Activated T-cell treated with anti-CD3 and anti-CD28 coated beads, Interleukin-2, amount 50 U/mL, for 24 hours (primary cell): ENCODE measurements at places on chromosomes 16 and 17.

- no peaks in the 10 kb centered on the region for H3K27me3 ChIP-seq
- H3K36me3 ChIP-seq: no peaks in the 10 kb centered on the region
Measured at GRCh38 chr16:64615630-64616280, 506.1 kb downstream of the CDH11 start.

GRCh38 chr16:54720259-54720658 lies 210.4 kb upstream of the IRX5 start:
- H3K36me3 ChIP-seq: no peaks in the 10 kb centered on the region
- H3K4me1 ChIP-seq: no peaks in the 10 kb centered on the region

- no peak for DNase-seq
- H3K27me3 ChIP-seq: peaks cover 3% of the 10 kb centered on the region
- H3K4me1 ChIP-seq: no peaks in the 10 kb centered on the region
- H3K27ac ChIP-seq: no peak overlapping the region
- no peak overlapping the region for H3K4me3 ChIP-seq
Measured at GRCh38 chr17:12922120-12922519, 95.7 kb downstream of the ELAC2 start.

DNA sequence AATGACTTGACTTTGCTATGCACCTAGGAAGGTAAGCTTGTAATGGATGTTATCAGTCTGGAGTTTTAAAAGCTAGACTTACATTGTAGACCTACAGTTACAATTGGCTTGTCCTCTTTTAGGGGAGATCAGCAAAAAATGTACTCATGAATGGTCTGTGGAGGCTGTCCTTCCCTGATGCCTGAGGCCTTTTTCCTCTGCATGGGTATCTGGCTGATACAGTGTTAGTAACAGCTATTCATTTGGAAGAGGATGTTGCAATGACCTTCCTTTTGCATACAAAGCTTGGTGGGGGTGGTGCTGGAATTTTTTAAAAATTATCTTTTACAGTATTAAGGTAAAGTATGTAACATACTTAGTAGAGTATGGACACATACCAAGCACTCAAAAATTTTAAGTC lies 525.5 kb downstream of the KIF2B start:
- H3K4me3 ChIP-seq: no peak overlapping the region
- no peaks in the 10 kb centered on the region for H3K36me3 ChIP-seq
- H3K4me1 ChIP-seq: no peaks in the 10 kb centered on the region
- no peak for DNase-seq

GRCh38 chr16:67304020-67304419 lies 22.5 kb downstream of the KCTD19 start:
- DNase-seq: no peak
- H3K4me3 ChIP-seq: no peak overlapping the region
- H3K36me3 ChIP-seq: no peaks in the 10 kb centered on the region
- H3K27ac ChIP-seq: no peak overlapping the region

- DNase-seq: no peak
- peaks cover 72% of the 10 kb centered on the region for H3K27me3 ChIP-seq
- no peak overlapping the region for H3K27ac ChIP-seq
- H3K36me3 ChIP-seq: no peaks in the 10 kb centered on the region
- no peaks in the 10 kb centered on the region for H3K4me1 ChIP-seq
Measured at GRCh38 chr17:55246583-55246982, 18.2 kb upstream of the HLF start.

GRCh38 chr16:75774197-75774596 lies 47.9 kb upstream of the CPHXL start:
- no peak for DNase-seq
- H3K36me3 ChIP-seq: no peaks in the 10 kb centered on the region
- no peak overlapping the region for H3K27ac ChIP-seq
- no peaks in the 10 kb centered on the region for H3K4me1 ChIP-seq

- no peak overlapping the region for H3K4me3 ChIP-seq
- DNase-seq: no peak
- peaks cover 7% of the 10 kb centered on the region for H3K27me3 ChIP-seq
- no peak overlapping the region for H3K27ac ChIP-seq
Measured at GRCh38 chr17:12765548-12765947, 23.8 kb upstream of the ARHGAP44 start.

GRCh38 chr16:29644338-29644857 lies 18.6 kb upstream of the SPN start:
- no peak for DNase-seq
- no peaks in the 10 kb centered on the region for H3K27me3 ChIP-seq
- no peak overlapping the region for H3K4me3 ChIP-seq
- H3K36me3 ChIP-seq: no peaks in the 10 kb centered on the region
- no peak overlapping the region for H3K27ac ChIP-seq
- peaks cover 33% of the 10 kb centered on the region for H3K4me1 ChIP-seq

- no peaks in the 10 kb centered on the region for H3K27me3 ChIP-seq
- peaks cover 8% of the 10 kb centered on the region for H3K4me1 ChIP-seq
- peaks cover 95% of the 10 kb centered on the region for H3K36me3 ChIP-seq
Measured at GRCh38 chr17:36500745-36501225, 14.3 kb downstream of the ZNHIT3 start.

DNA sequence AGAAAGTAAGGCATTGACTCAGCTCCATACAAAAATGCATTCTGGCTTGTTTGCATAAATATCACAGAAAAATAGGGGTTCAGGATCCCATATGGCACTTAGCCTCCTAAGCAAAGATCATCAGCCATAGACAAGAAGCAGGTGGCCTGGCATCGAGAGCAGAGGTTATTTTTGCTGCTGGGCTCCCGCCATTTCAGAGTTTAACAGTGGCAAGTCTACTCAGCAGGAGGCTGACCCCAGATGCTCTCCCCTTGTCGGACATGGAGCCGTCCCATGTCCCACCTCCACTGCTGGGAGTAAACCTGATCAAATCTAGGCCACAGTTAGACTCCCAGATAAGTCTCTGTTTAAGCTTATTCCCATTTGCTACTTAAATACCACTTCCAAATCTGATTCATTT lies 269.1 kb downstream of the FTO start:
- H3K27ac ChIP-seq: no peak overlapping the region
- H3K4me3 ChIP-seq: no peak overlapping the region
- no peaks in the 10 kb centered on the region for H3K4me1 ChIP-seq
- H3K36me3 ChIP-seq: no peaks in the 10 kb centered on the region

DNA sequence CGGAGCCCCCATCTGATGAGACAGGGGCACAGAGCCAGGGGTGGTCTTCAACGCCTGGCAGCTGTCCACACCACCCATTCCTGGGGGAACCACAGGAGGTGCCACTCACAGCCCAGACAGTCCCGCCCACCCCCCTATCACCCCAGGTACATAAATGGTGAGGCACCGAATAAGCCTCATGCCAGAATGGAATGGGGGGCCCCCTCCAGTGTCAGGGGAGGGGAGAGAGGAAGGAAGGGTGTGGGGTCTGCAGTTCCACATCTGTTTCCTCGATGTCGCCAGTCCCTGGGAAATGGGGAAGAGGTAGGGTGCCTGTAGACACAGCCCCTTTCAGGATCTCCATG lies 1.7 kb downstream of the TMC6 start:
- no peak for DNase-seq
- peaks cover 53% of the 10 kb centered on the region for H3K36me3 ChIP-seq
- H3K4me1 ChIP-seq: peaks cover 70% of the 10 kb centered on the region

- peaks cover 53% of the 10 kb centered on the region for H3K27me3 ChIP-seq
- H3K4me3 ChIP-seq: no peak overlapping the region
- no peaks in the 10 kb centered on the region for H3K36me3 ChIP-seq
- no peak overlapping the region for H3K27ac ChIP-seq
Measured at GRCh38 chr17:896454-896853, 83.1 kb downstream of the NXN start.

DNA sequence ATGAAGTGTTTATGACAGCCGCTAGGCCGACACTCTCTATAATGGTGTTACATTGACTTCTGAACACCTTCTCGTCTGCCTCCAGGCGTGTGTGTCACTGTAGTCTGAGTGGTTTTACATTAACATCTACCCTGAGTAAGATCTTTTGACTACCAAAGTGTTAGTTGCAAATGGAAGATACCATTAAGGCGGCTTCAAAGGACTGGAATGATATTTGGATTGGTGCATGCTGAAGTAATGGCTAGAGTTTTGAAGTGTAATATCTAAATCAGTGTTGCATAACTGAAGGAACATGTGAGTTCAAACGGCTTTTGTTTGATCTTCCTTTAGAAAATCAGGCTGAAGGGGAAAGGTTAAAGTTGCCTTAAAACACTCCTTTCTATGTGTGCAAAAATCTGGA lies 52.2 kb downstream of the BCAS3 start:
- no peaks in the 10 kb centered on the region for H3K36me3 ChIP-seq
- no peaks in the 10 kb centered on the region for H3K27me3 ChIP-seq
- H3K4me3 ChIP-seq: no peak overlapping the region
- H3K4me1 ChIP-seq: peaks cover 9% of the 10 kb centered on the region
- no peak for DNase-seq

GRCh38 chr16:51141541-51141940 lies 9.5 kb downstream of the SALL1 start:
- H3K27ac ChIP-seq: no peak overlapping the region
- H3K4me3 ChIP-seq: no peak overlapping the region
- H3K4me1 ChIP-seq: no peaks in the 10 kb centered on the region

DNA sequence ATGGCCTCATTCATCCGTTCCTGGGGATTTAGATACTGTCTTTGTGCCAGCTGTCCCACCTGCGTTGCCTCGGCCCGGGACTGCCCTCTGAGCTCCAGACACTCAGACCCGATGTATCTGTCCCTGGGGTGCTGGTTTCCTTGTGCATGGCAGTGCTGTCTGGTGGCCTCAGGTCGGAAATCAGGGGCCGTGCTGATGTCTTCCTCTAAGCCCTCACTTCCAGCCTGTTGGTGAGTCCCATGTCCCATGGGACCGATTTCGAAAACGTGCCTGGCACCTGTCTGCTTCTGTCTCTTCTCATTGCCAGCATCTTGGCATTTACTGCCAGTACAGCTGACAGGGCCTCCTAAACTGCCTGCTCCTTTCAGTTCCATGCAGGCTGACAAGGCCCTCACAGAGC lies 22.1 kb downstream of the NT5M start:
- H3K4me3 ChIP-seq: no peak overlapping the region
- DNase-seq: no peak
- no peaks in the 10 kb centered on the region for H3K4me1 ChIP-seq
- peaks cover 3% of the 10 kb centered on the region for H3K36me3 ChIP-seq
- no peak overlapping the region for H3K27ac ChIP-seq

DNA sequence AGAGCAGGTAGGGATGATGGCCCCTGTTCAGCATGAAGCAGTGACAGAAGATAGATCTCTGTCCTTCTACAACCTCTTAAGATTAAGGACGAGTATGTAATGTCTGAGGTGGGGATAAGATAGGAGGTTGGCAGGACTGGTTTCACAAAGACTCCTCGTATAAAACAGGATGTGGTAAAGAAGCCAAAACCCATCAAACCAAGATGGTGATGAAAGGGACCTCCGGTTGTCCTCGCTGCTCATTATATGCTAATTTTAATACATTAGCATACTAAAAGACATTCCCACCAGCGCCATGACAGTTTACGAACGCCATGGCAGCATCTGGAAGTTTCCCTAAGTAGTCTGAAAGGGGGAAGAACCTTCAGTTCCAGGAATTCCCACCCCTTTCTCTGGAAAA lies 27.3 kb downstream of the MIS12 start:
- no peaks in the 10 kb centered on the region for H3K27me3 ChIP-seq
- H3K4me1 ChIP-seq: peaks cover 33% of the 10 kb centered on the region
- H3K4me3 ChIP-seq: no peak overlapping the region

- peaks cover 45% of the 10 kb centered on the region for H3K36me3 ChIP-seq
- H3K27me3 ChIP-seq: no peaks in the 10 kb centered on the region
- DNase-seq: no peak
- peaks cover 86% of the 10 kb centered on the region for H3K4me1 ChIP-seq
Measured at GRCh38 chr16:11674818-11675560, 6.7 kb downstream of the SNN start.

GRCh38 chr17:29138971-29139691 lies 41.1 kb downstream of the MYO18A start:
- peak overlapping the region; percentile 95 for H3K27ac ChIP-seq
- peak overlapping the region; percentile 93 for H3K4me3 ChIP-seq
- H3K27me3 ChIP-seq: no peaks in the 10 kb centered on the region
- peak; percentile 65 for DNase-seq
- peaks cover 81% of the 10 kb centered on the region for H3K4me1 ChIP-seq

DNA sequence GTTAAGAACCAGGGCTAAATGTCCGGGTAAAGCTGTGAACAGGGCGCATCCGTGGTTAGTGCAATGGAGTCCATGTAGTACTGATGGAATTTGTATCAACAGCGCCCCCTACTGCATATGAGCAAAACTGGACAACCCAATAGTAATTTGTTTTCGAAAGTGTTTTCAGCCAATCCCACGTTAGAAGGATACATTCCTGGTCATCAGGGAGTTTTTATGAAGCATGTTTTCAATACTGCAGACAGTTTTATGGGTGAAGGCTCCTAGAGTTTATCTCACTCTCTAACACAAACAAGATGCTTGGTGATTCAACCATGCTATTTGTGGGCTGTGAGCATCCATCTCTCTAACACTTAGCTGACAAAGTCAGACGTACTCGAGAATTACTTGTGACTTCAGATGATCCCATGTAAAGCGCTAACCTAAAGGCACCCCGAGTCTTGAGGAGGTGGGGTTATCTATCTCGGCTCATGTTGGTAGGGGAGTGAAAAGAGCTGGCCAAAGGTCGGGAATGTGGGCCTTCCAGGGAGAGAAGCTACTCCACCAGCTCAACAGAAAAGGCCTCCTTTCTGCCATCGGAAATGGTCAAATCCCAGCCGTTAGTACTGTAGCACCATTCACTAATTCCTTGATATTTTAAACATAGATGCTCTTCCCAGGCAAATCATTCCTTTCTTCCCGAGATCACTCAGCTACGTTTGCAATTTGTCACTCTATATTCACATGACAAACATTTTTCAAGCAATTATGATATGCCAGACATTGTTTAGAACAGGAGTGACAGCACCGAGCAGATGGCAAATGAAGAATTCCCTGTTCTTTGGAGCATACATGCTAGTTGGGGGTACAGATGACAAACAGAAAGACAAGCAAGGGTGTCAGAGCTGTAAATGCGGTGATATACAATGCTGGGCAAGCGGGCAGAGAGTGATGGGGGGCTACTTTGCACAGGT lies 46.9 kb upstream of the HNF1B start:
- H3K27ac ChIP-seq: no peak overlapping the region
- H3K4me1 ChIP-seq: peaks cover 2% of the 10 kb centered on the region
- no peaks in the 10 kb centered on the region for H3K36me3 ChIP-seq

DNA sequence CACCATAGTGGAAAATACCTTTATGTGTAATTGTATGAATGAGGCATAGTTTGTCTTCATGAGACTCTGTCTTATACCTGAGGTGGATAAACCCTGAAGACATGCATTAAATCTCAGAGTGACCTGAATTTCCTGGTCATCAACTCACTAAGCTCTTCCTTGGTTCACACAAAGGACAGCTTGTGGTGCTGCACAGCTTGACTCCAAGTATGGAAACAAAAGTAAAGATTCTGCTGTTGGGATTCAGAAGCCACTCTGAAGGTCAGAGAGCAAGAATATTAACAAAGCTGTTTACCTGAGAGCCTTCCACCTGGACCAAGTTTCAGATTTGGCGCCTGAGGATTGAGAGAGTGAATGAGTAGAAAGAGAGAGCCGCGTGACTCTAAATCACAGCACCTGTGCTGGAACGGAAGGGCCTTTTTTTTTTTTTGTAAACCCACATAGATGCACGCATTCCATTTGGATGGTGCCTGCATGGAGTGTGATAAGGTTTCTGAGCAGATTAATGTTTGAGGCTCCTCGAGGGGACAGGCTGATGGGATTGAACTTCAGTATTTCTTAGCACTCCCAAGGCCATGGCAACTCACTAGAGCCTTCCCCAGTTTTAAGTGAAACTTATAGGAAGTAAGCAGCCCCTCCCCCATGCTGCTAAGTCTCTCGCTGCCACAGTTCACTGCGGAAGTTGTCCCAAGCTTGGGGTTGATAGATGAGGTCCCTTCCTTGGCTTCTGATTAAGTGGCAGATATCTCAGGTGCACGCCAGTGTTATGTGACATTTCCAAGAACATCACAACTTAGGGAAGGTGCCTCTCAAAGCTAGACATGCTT lies 28.7 kb downstream of the CALB2 start:
- no peaks in the 10 kb centered on the region for H3K36me3 ChIP-seq
- H3K4me3 ChIP-seq: no peak overlapping the region
- H3K27me3 ChIP-seq: peaks cover 52% of the 10 kb centered on the region
- no peak for DNase-seq
- peaks cover 7% of the 10 kb centered on the region for H3K4me1 ChIP-seq
